ENCODE measurements at places on chromosomes 2 and 18.

GRCh38 chr2:98390571-98391476 is 44.6 kb downstream of the CNGA3 start:
- no peak for DNase-seq

DNA sequence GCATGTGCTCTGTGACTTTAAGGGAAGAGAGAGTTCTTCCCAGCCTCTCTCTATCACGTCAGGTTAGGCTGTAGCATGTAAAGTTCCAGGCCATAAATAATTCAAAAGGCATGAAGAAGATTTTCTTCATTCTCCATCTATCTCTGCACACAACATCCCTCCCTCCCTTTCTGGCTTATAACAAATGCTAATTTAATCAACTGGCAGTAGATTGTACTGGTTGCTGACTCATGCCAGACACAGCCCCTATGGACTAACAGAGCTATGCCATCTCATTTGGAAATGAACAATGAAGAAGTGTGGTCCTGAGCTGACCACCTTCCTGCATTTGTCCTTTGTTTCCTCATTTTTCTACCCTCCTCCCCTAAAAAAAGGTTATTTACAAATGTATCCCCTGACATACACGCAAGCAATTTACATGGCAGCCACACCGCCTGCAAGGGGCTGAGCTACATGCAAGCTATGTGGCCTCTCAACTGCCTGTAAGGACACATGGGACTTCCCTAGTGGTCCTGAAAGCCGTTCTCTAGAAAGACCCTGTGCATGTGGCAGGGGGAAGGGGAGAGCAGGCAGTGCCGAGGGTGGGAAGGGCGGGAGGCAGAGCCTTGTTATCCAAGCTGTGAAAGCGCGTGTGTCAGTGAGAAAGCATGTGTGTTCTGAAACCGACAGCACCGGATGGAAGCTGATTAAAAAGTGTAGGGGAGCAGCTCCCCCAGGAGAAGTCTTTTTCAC is 90.9 kb upstream of the KLF7 start:
- DNase-seq = no peak

DNA sequence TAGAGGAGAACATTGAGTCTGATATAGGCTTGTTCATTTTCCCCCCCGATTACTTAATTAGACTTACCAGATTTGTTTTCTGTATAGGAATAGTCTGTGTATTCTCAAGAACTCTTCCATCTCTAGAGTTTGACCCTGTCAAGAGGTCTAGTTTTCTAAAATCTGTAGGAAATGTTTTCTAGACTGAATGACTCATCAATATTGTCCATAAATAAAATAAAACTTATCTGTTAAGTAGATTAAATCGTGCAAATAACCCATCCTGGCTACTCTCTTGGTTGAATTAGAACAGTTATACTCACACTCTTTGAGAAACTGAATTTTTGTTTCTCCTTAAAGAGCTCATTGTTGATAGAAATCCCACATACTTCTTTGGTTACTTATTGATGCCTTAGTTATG is 299.2 kb upstream of the CWC22 start:
- DNase-seq = no peak

DNA sequence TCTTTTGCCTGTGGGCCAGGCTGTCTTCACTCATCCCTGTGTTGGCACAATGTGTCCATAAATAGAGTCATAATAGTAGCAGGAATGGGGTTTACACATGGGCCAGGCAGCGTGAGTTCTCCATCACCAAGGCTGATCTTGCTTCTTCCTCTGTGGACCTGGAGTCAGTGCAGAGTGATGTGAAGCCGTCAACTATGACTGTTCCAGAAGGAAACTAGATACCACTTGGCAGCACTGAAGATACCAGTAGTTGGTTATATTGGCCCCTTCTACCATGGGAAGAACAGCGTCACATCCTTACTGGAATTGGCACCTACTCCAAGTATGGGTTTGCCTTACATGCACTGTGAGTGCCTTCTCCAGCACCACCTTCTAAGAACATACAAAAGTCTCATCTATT is 30.2 kb downstream of the COPS8 start:
- DNase-seq = no peak

DNA sequence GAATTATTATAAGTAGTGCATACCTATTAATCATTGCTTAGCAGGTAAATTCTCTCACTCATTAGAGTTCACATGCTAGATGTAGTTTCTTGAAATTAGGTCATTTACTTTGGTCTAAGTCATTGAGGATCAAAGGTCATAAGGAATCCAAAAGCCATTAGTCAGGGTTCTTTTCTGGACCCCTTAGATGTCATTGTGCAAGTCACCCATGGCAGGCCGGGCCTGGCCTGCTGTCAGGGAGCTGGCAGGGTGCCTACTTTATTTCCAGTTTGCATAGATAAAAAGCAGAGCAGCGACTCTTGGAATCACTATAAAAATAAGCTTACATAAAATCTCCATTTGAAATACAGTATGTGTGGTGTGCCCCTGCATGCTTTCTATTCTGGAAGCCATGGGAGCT is 91.3 kb downstream of the MEIS1 start:
- no peak for DNase-seq

DNA sequence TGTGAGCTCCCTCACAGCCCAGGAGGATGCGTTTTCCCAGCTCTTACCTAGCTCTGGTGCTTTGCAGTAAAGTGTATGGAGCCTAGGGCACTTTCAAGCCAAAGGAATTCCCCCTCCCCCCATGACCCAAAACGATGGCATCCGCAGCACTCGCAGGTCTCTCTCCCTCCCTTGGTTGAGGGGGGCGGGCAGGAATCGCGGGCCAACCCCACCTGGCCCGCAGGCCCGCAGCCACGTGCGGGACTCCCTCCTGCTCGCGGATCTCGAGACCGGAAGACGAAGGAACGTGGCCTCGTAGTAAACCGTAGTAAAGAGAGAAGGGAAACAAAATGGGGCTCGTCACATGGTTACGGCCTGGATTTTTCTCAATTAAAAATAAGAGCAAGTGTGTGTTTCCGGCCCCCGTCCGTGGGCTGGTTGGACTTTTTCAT is 8.5 kb downstream of the IRS1 start:
- no peak for DNase-seq

DNA sequence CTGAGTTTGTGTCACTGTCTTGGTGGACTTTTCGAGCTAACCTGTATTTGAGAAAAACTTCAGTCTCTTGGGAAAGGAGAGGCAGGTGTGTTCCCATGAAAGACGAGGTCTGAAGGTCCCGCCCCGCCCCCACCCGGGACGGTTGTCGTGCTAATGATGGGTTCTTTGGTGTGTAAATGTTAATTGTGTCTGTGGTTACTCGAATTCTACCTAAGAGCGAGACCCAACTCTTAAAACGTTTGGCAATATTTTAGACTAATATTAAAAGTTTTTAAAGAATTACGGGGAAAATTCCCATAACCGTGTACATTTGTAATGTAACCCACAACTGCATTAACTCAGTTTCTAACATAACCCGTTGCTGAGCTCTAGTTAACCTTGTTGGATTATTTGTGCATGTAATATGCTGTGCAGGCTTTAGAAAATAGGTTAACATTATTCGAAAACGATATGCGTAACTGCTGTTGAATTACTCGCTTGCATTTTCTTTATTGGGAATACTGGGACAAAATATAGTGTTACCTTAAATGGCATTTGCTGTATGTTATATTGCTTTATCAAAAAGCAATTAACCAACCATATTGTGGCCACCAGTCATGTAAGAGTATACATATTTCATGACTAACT is 833 bp downstream of the EPB41L5 start:
- no peak for DNase-seq

- DNase-seq = no peak
Measured at GRCh38 chr2:70456585-70457495, 96.8 kb downstream of the TGFA start.

DNA sequence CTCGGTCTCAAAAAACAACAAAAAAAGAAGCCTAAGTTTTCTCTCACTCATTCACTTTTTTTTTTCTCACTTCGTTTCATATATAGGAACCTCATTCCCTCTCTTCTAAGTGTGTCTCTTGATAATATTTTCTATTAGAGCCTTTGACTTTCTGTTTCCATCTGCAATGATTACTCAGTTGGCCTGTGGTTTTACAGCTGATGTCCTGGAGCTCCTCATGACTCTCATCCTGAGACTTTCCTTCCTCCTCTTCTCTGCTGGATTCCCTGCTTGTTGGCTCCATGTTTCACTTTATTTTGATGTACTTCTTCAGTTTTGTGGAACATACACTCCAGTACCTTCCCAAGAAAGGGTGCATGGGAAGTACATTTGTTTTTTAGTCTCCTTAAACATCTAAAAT is 154.2 kb upstream of the GATA6 start:
- DNase-seq = no peak

- DNase-seq = no peak
Measured at GRCh38 chr2:168577885-168578284, 121.8 kb downstream of the CERS6 start.

GRCh38 chr2:132642415-132642814 is 27.6 kb downstream of the LYPD1 start:
- no peak for DNase-seq

DNA sequence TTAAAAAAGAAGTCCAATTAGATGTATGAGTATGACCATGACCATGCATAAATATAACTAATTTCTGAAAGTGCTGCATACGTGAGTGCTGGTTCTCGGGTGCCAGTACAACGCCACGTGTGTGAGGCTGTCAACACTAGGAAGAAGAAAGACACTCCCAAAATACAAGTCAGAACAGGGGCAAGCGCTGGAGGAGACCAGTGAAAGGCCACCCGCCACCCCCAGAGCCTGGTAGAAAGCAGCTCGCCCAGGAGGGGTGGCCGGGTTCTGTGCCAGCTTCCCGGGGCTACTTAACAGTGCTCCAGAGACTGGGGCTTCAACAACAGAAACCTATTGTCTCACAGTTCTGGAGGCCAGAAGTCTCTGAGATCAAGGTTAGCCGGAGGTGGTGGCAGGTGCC is 147.6 kb downstream of the RTP5 start:
- DNase-seq = no peak

DNA sequence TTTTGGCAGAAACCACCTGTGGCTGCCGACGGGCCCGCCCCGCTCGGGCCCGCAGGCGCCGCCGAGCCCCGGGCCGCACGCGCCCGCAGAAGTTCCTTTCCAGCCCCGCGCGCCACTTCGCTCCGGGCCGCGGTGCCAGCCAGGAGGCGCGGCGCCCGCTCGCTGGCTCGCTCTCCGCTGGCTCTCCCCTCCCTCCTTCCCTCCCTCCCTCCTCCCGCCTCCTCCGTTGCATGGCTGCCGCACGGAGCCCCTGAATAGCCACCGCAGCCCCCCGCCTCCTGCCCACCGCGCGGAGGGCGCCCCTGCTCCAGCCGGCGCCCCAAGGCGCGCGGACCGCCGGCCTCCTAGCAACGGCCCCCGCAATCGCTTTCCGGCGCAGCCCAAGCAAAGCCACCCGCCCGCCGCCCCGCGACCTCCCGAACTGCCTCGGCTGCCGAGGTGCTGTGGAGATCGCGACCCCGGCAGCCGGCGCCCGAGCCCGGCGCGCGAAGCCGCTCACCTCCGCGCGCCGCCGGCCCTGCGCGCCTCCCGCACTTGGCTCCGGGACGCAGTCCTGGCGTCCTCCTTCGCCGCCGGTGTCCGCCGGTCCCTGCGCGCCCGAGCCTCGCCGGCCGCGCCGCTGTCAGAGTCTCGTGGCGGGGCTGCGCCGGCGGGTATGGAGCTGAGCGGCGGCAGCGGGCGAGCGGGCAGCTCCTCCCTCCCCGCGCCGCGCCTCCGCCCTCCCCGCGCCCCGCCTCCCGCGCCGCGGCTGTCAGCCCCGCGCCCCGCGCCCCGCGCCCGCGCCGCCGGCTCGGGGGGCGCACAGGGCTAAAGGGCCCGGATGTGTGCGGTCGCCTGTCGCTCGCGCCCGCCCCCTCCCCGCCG is at the start of gene ZBTB7C:
Gene ZBTB7C, minus strand, starts transcription at position 657 of the 864 bp plus-strand sequence.
- no peak for DNase-seq

- no peak for DNase-seq
Measured at GRCh38 chr18:3067165-3067661, 54.3 kb upstream of the LPIN2 start.

DNA sequence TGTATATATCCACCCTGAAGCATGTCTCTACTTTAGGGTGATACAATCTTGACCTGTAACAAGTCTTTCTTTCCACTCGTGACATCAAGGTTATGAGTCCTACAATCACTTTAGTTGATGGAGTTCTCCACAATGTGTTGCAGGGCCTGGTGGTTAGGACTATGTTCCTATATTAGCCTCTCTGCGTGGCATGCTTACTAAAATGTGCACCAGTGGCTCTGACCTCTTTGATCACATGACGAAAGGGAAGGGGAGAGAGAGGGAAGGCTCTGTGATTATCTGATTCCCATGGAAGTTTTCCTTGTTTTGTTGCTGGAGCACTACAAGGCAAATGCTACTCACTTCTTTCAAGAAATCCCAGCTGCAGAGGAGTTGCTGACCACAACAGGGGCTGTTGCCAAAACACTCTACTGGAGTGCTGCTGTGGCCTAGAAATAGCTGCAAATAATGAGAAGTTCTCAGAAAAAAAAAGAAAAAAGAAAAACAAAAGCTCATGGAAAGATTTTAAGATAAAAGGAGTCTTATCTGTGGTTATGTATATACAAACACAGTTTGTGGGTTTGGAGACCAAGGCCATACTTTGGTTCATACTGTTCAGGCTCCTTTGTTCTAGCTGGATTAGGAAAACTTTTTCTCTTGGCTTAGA is 272.8 kb upstream of the MMADHC start:
- no peak for DNase-seq

- DNase-seq = no peak
Measured at GRCh38 chr2:187422282-187422681, 25.8 kb downstream of the CALCRL start.

DNA sequence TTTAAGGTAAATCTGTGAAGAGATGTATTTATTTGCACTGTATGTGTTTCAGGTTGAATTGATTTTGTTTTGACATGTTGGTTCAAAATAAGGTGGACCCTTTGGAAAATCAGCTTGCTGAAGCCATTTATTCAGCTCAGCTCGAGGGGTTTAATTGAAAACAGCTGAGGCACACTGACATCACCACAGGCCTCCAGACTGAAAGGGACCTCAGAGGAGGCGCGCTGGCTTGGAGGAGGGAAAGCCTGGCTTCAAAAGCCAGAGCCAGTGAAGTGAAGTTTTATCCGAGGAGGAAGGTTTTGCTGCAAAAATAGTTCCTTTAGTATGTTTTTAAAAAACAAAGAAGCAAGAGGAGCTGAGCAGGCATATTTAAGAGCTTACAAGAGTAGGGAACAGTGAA is 26.9 kb upstream of the DNMT3A start:
- no peak for DNase-seq

DNA sequence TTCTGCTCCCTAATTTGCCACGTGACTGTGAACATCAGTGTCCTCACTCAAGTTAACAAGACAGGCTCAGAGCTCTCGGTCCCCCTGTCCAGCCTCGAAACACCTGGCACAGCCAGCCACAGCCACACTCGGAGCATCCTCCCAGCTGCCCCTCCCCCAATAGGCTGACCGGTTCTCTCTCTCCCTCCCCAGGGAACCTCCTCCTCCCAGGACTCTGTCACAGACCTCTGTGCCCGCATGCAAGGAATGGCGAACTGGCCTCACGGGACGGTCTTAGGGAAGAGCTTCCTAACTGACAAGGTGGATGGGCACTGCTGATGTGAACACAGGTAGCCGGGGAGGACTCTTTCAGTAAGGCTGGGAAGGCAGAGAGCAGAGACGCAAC is 18.8 kb downstream of the CYP26B1 start:
- DNase-seq = no peak

DNA sequence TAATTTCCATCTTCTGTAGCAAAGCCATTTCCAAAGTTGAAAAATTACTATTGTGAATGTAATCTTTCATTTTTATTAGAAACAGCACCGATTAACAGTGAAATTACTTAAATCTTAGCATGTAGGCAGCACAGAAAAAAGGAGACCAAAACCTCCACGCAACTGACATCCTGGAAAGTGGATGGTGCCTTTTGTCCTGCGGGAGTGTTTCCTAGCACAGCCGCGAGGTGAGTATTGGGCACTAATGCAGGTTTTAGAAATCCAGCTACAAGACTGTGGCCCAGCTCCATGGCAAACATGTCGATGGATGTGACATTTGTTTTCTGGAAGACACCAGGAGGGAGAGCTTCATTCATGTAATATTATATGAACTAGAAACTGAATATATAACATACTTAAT is 86.9 kb downstream of the MBP start:
- DNase-seq = no peak
